ENCODE measurements at places on chromosomes 11 and 22.

DNA sequence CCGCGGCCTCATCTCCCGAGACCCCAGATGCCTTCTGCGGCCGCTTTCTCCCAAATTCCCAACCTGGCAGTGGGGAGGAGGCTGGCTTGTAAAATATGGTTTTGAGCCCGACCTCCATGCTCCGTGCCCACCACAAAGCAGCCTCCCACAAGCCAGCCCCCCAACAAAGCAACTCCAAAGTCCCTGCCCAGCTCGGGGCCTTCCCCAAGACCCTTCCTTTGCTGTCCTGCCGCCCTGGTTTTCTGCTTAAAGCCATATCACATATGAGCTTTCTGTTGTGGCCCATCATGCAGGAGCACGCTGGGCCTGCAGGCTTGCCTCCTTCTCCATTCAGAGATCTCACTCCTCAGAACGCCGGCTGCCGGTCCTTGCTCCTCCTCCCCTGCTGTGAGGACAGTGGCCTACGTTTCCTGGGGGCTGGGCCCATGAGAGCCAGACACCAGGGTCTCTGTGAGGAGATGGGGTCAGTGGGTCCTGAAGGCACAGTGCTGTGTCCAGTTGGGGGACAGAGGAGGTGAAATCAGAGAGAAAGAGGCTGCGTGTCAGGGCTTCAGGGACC, 680.0 kb downstream of the BRD1 start:
- DNase-seq = no peak

DNA sequence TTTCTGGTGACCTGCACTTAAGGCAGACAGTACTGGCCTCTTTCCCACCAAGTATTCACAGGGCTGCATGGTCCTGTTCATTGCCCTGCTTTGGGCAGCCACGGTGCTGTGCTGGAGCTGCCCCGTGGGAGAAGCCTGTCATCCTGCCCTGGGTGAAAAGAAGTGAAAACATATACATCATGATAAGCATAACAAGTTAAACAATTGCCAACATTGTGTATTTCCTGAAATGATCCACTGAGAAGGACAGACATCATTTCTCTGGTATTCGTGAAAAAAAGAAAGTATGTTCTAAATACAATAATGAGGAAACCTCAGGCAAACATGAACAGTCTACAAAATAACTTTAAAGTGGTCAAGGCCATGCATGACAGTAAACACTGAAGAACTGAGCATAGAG, 393.1 kb downstream of the TMEM135 start:
- DNase-seq = no peak

GRCh38 chr11:94854770-94855633, 86.8 kb downstream of the AMOTL1 start:
- no peak for DNase-seq

- DNase-seq = no peak
Observed at GRCh38 chr11:39675171-39675570, 1784.3 kb downstream of the LRRC4C start.

DNA sequence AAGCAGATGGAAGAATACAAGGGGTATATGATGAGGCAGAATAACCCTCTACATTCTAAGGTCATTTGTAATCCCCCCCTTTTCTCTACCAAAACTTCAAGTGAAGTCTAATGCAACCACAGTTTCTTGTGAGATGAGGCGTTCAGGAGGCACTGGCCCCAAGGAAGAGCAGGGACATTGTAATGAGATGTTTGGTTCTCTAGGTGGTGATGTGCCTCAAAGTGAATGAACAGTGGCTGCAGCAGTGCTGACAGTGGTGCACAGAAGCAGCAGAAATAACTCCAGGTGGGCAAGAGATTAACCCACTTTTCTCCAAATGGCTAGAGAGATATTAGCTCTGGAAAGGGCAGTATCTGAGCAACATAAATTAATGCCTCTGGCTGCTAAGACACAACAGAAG, 33.8 kb downstream of the PDGFD start:
- no peak for DNase-seq

DNA sequence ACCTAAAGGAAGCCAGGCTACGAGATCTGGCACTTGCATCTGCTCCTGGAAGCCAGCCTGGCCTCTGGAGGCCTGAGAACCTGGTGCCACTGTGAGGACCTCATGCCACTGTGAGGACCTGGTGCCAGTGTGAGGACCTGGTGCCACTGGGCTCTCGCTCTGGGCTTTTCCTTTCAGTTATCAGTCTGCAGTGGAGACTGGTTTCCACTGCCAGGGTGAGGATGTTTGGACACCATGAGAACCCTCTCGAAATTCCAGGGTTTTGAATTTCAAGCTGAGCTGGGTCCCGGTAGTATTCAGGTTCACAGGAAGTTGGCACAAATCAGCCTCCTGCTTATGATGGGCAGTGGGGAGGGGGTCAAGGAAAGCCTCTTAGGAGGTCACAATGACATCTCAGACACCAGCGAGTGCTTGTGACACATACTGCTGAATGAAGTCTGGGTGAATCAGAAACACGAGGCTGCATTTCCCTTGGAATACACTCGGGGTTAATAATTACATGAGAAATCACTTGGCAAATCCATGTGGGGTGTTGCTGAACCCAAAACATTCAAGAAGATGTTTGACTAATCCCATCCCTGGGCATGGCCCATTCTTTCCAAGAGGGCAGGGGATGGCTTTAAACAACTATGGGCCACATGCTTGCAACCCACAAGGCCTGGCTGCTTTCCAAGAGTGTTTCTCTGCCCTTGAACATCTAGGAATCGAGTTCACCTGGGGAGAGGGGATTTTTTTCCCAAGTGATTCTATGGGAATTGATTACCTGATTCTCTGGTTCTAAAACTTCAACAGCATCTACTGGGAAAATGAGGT, 60.2 kb downstream of the LINC01488 start:
- no peak for DNase-seq

DNA sequence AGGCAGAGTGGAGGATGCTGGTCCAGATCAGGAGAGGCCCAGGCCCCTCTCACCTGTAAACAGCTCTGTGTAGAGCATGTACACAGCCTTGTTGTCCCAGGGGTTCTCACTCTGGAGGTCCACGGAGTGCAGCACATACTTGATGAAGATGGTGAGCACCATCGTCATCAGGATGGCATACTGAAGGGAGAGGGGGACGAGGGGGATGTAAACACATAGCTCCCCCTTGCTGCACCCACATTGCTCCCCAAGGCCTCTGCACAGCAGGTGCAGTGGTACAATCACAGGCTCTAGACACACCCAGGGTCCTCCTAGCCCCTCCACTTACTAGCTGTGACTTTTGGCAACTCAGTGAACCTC, 2.9 kb downstream of the SYVN1 start:
- DNase-seq = no peak

DNA sequence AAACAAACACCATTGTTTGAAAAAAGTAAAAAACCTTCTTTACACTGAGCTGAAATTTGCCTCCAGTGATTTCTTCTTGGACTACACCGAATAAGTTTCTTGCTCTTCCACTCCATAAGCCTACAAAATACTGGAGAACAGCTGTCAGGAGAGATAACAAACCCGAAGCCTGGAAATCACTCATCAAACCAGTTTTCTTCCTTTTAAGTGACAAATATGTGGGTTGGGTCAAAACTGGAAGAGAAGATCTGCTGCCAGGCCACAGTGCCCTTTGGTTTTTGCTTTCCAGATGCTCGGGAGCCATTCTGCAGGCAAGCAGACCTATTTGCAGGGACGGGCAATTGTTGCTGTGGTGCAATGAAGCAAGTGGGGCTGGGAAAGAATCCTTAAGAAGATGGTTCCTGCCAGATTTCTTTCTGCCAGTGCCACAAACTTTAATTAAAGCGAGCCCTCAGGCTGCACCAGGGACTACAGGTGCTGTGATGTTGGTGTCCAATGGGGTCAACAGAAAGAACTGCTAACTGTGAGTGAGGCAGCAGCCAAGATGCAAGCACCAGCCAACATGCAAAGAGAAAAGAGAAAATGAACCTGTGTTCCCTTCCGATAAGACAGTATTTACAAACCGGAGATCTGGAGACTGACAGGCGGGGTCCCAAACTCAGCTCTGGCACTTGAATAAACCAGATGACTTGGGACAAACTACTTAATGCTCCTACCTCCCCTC, 44.8 kb upstream of the SMCO4 start:
- DNase-seq = no peak

GRCh38 chr22:45529105-45529504, 26.4 kb downstream of the FBLN1 start:
- no peak for DNase-seq

DNA sequence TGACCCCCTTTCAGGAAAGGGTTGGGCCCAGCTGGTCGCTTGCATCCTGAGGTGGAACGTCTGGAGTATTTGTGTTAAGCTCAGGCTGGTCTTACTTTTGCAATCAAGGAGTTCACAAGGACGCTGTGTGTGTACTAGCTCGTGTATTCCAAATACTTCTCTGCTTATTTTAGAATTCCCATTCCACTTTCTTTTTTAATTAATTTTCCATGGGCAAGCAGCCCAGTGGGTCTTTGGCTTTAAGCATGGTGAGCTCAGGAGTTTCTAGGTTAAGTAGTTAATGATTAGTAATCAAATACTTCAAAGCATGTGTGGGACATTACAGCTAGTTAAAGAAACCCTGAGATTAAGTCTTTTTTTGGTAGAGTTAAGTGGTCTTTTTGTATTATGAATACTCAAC, 68.6 kb downstream of the CSNK2A3 start:
- DNase-seq = no peak

- no peak for DNase-seq
Observed at GRCh38 chr22:18048041-18048440, 23.7 kb upstream of the MICAL3 start.

- DNase-seq = no peak
Observed at GRCh38 chr11:94127638-94128037, 1.0 kb upstream of the PANX1 start.

DNA sequence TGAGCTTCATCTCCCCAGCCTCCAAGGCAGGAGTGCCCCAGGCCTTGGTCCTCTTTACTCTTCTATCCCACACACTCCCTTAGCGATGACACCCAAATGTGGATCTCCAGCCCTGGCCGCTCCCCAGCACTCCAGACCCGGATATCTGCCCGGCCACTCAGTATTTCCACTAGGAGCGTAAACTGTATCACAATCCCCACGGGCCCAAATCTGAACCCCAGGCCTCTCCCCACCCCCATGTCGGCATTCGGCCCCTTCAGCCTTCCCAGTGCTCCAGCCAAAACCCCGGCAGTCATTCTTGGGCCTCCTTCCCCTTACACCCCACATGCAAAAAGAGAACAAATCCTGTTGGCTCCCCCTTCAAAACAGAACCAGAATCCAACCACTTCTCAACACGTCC, 20.8 kb downstream of the WNT11 start:
- no peak for DNase-seq

- DNase-seq = no peak
Observed at GRCh38 chr11:64549969-64550368, 41.1 kb upstream of the SLC22A12 start.

- DNase-seq = no peak
Observed at GRCh38 chr11:44571871-44572270, 6.4 kb downstream of the CD82 start.

DNA sequence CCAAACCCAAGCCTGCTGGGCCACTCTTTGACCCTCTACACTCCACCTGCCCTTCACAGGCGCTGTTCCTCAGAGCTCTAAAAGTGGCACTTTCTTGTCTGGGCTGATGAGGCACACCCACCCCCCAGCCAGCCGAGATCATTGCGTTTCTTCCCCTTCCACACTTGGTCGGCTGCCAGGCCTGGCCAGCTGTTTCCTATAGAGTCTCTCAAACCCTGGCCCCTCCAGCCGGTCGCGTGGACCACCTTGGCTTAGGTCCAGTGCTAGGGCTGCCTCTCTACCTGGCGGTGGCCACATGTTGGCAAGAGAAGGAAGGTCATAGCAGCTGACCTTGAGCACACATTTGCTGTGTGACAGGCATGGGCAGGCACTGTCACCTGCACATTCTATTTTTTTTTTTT, 60.6 kb downstream of the PPP6R2 start:
- no peak for DNase-seq

DNA sequence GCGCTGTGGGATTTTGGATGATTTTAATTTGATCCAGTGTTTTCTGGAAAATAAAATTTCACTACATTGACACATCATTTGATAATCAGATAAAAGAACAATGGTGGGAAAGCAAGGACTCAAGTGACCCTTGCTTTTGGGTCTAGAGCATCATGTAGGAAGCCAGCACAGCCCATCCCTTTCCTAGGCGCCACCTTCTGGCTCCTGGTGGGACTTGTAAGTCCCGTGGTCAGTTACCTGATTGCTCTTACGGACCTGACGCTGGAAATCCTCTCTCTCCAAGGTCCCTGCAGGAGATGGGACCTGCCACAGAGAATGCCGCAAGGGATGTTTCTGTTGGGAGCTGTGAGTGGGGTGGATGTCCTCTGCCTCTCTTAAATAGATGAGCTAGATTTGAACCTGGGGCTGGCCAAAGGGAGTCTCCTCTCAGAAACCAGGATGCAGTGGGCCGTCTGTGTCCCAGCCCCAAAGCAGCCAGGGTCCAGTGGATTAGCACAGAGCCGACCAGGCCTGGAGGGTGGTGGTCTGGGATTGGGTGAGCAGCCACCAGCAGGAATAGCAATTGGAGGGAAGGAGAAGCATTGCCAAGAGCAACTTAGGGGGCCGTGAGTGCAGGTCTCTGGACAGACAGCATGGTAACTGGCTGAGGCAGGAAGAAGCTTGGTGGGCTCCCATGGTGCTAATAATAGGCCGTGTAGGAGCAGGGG, 21.7 kb downstream of the TIMP3 start:
- no peak for DNase-seq

- DNase-seq = no peak
Observed at GRCh38 chr11:16966930-16967671, 47.1 kb downstream of the PLEKHA7 start.

- no peak for DNase-seq
Observed at GRCh38 chr11:83159902-83160865, 3.3 kb downstream of the PCF11 start.

DNA sequence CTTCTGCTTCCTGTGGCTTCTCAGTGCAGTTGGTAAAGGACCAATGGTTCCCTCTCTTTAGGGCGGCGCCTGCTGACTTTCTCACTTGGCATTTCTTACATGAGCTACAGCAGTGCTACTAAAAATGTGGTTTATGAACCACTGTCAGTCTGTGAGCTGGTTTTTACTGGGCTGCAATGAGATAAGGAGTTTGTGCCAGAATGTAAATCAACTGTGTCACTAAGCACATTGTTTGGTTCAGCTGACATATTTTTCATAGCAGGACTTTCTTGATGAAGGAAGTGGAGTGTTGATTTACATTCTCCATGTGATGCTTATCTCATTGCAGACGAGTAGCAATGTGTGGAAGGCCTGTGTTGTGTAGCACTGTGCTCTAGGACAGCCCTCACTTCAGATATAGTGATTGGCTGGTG, 463.3 kb downstream of the SOX6 start:
- DNase-seq = no peak
